ENCODE measurements at places on chromosomes 3 and 15. TPM values are rescaled to one million over a fixed set of nuclear protein-coding genes. Genes with fewer than 3 reads are reported as not detected.

DNA sequence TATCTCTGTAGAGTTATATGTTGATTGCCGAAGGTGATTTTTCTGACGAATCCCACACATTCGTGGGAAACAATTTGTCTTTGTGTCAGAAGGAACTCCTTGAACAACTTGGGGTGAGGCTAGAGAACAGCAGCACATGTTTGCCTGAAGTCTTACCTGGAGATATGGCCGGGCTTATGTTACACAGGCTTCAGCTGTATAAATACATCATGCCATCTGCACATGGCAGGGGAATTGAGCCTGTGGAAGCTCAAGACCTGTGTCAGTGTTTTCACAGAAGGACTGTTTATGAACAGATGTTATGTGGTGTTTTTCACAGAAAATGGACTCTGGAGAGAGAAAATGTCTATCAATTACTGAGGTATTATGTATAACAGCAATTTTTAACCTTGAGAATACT is 203.6 kb upstream of the MDFIC2 start:
- peak; percentile 44 for DNase-seq

GRCh38 chr15:52112203-52112750 is 298 bp downstream of the BCL2L10 start:
- peak; percentile 70 for DNase-seq

- no peak for DNase-seq
Measured at GRCh38 chr3:159904455-159904854, 84.2 kb upstream of the IL12A start.

DNA sequence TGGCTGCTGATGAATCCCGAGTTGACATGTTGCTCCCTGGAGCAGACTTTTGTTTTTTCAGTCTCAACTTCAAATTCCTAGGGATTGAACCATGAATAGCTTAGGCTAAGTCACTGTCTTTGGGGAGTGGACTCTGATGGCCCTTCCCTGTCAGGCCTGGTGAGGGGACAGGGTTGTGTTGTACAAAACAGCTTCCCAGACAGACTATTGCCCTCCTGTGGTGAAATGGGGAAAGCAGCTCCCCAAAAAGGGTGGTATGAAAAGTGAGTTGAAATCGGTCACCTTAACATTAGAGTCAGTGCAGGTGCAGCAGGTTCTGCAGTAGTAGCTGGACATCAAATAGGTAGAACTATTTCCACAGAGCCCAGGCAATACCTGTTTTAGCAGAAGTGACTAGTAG is 775.6 kb downstream of the ROBO2 start:
- no peak for DNase-seq

DNA sequence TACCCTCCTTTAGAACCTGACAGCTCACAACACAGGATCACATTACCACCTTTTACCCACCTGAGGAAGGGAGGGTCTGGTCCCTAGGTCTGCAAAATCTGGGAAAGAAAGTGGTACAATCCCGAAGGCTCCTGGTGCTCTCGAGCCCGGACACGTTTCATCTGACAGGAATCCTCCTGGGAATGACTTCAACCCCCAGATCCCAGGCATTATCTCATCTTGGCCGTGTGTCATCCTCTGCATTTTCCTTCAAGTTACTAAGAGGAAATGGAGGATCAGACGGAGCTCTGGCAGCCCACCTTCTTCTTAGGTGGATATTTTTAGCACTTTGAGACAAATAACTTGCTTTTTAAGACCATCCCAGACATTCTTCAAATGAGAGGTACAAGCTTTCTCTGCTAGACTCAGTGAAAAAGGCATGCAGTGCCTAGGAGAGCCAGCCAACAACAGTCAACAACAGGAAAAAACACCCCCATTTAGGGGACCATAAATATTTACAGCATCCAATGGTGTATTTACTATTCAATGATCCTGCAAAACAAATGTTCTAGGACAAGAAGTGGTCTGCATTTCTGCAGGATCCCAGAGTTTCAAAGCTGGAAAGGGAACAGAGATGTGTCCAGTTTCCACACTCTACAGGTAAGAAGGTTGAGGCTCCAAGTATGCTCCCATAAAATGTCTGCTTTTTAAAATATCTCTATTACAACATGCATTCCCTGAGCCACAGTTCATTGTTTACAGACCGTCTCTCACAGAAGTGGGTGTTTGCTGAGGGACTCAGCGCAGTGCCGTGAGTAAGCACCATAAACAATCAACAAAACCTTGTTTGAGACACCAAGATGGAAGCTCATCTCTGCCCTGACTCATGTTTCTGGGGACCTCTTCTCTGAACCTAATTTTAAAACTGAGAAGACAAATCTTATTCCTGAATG is 38.3 kb upstream of the ARHGEF3 start:
- DNase-seq, result no peak

DNA sequence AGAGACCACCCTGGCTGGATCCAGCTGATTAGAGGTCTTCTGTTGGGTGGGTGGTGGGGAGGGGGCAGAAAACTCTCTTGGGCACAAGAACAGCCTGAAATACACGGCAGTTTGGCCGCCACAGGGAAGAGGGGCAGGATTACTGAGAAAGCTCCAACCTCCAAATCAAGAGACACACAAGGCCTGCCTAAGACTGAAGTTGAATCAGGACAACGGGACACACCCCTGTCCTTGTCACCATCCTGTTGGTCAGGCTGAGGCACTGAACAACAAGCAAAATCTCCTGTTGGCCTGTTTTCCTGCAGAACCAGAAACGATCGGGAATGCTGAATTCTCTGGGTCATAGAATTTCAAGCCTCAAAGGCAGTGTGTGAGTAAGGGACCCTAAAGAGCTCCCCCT is 247.8 kb downstream of the FAM43A start:
- no peak for DNase-seq

DNA sequence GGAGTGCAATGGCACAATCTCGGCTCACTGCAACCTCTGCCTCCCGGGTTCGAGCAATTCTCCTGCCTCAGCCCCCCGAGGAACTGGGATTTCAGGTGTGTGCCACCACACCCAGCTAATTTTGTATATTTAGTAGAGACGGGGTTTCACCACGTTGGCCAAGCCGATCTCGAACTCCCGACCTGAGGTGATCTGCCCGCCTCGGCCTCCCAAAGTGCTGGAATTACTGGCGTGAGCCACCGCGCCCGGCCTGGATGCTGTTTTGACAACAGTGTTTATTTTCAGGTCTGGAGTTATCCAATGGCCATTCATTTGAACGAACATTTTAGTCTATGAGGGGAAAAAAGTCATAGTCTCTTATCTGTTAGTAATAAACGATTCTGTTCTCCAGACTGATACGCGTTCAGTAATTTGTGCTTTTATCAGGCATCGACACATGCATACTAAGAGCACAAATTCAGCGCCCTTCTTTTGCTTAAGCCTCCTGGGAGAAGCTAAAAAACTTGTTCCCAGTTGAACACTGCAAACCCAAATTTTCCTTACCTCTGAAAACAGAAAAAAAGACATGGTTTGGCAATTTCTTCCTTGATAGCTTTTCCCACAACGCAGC is 1.3 kb downstream of the B3GALNT1 start:
- no peak for DNase-seq

GRCh38 chr3:151305060-151305774 is 11.4 kb downstream of the GPR87 start:
- no peak for DNase-seq

- no peak for DNase-seq
Measured at GRCh38 chr3:56173601-56174000, 294.7 kb downstream of the ERC2 start.

GRCh38 chr3:152302521-152303021 is 33.8 kb downstream of the MBNL1 start:
- DNase-seq, result no peak

- DNase-seq, result no peak
Measured at GRCh38 chr3:138463724-138464490, 29.5 kb downstream of the ESYT3 start.

DNA sequence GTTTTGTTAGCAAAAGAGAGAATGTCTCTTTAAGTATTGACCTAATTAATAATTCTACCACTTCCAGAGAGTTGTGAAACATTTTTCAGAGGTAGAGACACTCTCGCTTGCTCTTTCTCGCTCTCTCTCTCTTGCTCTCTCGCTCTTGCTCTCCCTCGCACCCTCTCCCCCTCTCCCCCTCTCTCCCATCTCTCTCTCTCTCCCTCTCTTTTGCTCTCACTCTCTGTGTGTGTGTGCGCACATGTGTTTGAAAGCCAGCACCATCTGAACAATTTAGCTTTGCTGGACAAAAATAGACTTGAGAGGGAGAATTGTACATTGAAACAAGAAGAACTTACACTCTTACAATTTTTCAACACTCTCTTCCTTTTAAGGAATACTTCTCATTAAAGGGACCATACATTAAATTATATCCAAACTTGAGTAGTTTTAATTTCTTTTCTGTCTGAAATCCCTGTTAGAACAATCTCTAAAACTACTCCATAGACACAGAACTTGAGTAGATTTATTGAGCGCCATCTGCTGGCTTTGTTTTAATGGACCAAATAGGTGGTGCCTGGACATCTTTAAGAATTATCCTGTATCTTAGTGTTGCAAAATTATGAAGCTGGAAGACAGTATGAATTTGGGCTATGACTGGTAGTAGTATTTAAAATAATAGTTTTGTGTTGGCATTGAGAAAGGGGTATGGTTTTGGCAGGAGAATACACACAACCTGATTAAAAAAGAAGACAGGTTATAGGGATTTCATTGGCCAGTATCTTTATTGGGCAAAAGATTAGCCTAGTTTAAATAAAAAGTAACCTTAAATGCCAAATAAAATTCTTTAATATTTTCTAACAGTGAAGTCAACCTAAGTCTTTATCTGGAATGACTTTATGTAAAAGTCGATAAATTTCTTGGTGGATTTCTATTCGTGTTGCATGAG is 124.6 kb downstream of the AKAP13 start:
- DNase-seq, result no peak

DNA sequence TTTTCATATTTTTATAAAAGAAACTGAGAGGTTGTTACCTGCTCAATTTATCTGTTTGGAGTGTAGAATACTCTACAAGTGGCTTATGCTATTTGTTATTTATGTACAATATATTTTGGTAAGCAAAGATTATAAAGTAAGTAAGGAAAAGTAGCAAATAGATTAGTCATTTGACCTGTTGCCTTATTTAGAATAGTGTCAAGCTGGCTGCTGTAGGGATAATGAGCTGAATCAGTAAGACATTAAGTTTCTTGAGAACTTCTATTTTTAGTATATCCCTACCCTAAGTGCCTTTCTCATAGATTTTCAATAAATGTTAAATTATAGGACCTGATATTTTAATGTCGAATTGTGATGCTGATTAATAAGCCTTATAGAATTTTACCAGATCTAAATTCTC is 37.2 kb downstream of the ECT2 start:
- no peak for DNase-seq

DNA sequence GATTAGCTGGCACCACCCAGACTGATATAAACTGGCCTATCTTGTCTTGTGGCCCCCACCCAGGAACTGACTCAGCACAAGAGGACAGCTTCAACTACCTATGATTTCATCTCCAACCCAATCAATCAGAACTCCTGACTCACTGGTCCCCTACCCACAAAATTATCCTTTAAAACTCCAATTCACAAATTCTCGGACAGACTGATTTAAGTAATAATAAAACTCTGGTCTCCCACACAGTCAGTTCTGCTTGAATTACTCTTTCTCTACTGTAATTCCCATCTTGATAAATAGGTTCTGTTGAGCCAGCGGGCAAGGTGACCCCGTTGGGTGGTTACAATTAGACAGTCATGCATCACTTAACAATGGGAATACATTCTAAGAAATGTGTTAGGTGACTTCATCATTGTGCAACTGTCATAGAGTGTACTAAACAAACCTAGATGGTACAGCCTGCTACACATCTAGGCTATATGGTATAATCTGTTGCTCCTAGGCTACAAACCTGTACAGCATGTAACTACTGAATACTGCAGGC is 48.1 kb upstream of the MAP4 start:
- no peak for DNase-seq

GRCh38 chr3:43161684-43162229 is 55.9 kb upstream of the POMGNT2 start:
- DNase-seq, result no peak

The CPN2 gene
- polyA plus RNA-seq, result not detected

The PPP1R14D gene
- polyA plus RNA-seq, result 0.72 TPM

The TNFSF10 gene
- polyA plus RNA-seq, result 16.4 TPM

The A4GNT gene
- 1.2 TPM for polyA plus RNA-seq

The MYL3 gene
- 1.0 TPM for polyA plus RNA-seq

Measured in pancreas (tissue), 10 donors.